ENCODE measurements at places on chromosomes 7 and 10.
A peak's percentile ranks its signal among the peaks of the same experiment; 100 is the strongest.

GRCh38 chr7:45033261-45033930 is 33.4 kb downstream of the CCM2 start:
- peak; percentile 35 for DNase-seq

DNA sequence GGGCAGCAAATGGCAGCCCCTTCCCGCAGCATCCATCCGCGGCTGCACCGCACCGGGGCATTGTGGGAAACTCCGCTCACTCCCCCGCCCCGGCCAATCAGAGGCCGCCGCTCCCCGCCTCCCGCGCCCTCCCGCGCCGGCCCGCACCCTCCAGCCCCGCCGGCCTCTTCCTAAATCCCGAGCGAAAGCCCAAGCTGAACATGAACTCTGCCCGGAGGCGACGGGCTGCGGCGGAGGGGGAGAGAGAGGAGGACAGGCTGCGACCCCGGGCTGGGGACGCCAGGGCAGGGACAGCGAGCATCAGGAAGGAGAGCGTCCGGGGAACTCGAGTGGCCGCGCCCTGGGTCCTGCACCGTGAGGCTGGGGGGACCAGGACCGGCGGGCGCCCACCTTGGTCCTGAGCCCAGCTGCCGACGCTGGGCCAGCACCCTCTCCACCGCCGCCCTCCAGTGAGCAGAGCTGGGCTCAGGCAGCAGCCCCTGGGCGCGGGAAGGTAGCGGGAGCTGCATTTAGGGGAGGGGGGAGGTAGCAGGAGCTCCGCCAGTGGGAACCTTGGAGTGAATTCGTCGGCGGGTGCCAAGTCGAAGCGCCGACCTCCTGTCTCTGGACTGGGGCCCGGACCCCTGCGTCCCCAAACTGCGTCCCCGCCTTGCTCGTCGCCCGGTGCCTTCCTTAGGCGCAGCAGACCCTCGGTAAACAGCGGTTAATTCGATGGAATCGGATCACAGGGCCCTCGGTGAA is at the start of gene DGKI:
Gene DGKI (minus strand): TSS at position 148 of the 741 bp plus-strand sequence.
- peak; percentile 23 for DNase-seq

DNA sequence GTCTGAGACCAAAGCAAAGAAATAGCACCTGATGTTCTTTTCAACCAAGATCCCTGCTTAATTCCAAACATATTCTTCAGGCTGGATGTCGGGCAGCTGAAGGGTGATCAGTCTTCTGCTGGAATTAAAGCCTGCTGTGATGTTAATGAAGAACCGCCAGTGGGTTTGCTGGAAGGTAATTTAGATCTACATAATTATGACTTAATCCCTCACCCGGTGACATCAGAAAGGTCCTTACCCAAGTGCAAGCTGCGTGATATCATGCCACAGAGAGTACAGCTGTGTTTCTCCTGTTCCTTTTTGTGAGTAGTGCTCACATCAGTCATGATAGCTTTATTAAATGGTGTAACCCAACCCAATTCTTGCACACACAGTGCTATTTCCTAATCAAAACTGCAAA is 29.1 kb upstream of the LRGUK start:
- DNase-seq, result no peak

- DNase-seq, result peak; percentile 39
These were observed 2.7 kb downstream of the ZNF503 start for GRCh38 chr10:75398692-75399460.

- DNase-seq, result no peak
These were observed 666.0 kb upstream of the COBL start for GRCh38 chr7:51982653-51983052.

- DNase-seq, result no peak
These were observed 122.1 kb downstream of the GRID1 start for GRCh38 chr10:86244297-86245014.

DNA sequence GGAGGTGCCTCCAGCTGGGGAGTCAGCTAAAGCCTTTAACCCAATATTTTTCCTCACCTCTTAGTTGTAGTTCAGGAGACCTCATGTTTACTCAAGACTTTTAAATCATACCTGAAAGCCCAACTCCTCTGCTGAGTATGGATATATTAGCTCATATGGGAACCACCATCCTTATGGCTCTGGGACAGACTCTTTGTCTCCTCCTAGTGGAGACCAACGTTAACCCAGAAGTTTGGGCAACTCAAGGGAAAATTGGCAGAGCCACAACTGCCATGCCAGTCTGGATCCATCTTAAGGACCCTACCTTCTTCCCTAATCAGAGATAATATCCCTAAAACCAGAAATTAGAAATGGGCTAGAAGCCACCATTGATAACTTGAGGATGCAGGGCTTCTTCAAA is 80.8 kb downstream of the TMEM106B start:
- DNase-seq, result no peak

DNA sequence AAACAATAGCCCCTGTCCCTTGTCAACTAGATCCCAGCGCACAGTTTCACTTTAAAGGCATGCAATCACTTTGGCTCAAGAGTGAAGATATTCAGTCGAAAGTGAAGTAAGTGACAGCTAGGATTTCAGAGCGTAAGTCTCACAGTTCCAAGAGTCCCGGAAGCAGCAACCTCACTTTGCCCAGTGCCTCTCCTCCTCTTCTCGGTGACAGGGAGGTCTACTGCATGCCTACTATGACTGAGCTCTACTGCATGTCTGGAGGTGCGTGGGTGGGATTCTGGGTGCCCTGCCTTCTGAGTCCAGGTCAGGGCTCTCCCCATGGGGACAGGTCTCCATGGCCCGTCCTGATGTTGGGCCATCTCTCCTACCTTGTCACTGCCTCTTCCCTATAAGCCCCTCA is 17.0 kb downstream of the PRKCQ start:
- no peak for DNase-seq

DNA sequence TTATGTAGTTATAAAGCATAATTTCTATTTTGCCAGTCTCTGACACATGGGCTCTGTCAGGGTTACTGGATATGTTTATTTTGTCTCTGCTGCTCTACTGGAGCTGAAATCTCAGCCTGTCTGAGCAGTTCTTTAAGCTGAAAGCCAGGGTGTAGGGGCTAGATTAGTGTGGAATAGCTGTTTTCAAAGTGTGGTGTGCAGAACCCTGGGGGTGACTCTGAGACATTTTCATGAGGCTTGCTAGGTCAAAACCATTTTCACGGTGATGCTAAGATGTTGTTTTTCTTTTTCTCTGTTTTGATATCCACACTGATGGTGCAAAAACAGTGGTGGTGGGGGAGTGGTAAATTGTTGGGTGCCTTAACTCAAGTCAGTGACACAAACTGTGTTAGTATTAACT is 45.5 kb downstream of the CREM start:
- DNase-seq, result no peak

DNA sequence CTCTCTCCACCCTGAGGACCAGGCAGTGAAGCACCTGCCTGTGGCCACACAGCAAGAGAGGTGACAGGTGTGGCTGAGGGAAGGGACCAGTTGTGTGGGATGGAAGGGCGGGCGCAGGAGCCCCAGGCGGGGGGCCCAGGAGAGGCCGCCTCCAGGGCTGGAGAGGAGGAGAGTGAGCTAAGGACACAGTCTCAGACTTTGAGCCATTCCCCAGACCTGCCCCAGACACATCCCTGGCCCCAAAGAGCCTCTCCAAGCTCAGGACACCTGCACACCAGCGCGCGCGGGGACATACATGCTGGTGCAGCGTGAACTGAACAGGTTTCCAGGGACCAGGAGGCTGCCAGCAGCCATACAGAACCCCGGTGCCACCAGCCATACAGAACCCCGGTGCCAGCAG is 237.3 kb downstream of the MAD1L1 start:
- no peak for DNase-seq

DNA sequence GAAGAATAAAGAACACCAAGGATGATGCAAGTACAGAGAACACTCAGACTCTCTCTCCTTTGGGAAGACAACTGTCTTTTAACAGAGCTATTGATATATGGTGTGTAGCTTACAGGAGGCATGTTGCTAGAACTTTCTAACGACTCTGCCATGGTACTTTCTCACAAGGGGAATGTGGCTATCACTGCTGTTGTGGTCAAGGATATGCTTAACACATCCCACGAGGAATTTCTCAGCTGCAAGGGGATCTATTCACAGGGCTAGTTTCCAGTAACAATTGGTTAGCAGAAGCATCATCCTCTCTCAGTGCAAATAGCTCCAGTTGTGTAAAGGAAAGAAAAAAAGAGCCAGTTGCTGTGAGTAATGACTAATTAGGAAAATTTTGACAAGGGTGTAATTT is 826.0 kb downstream of the SORCS1 start:
- peak; percentile 89 for DNase-seq

GRCh38 chr7:156061689-156062255 is 249.5 kb upstream of the SHH start:
- DNase-seq, result no peak

DNA sequence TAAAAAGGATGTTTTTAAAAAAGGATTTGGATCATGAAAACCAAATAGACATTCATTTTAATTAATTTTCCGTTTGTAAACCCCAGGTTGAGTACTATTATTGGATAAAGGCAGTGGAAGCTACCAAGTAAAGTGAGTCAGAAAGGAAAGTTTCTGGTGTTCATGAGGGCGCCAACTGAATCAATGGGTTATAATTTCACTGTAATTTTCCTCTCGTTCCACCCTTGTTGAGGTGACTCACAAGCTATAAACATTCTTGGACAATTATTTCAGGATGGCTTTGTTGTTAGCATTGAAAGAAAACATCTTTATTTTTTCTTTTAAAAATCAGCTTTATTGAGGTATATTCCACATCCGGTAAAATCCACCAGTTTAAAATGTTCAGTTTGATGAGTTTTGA is 5.1 kb upstream of the FAM133B start:
- DNase-seq, result peak; percentile 58

DNA sequence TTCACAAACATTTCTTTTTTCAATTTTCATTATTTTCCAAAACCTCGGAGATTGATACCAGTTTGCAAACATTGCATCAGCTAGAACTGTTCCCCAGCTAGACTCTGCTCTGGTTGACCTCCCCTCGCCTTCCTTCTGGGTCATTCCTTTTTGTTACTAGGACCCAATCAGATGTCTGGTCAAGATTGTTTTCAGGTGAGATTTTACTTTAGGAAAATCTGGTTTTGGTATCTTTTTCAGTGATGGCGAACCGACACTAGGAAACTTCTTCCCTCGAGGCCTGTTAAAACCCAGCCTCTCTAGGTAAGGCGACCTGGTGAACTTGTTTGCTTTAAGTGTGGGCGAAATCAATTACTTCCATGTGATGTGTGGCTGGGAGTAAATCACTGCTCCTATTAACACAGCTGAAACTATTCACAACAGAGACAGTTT is 8.4 kb downstream of the PROSER2 start:
- peak; percentile 8 for DNase-seq

DNA sequence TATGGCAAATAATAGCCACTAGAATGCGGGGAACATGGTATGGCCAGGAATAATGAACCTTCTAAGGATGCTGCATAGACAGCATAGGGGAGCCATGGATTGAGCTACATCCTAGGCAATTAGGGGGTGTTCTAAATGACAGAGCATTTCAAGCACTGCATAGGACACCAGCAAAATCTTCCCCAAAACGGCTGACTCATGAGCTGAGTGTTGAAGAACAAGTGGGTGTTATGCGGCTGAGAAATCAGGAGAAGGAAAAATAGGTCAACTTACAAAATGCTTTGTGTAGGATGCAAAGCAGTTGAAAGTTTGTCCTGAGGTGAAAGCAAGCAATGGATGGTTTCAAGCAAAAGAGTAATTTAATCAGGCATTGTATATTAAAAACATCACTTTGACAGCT is 1023.5 kb upstream of the C7orf33 start:
- no peak for DNase-seq

DNA sequence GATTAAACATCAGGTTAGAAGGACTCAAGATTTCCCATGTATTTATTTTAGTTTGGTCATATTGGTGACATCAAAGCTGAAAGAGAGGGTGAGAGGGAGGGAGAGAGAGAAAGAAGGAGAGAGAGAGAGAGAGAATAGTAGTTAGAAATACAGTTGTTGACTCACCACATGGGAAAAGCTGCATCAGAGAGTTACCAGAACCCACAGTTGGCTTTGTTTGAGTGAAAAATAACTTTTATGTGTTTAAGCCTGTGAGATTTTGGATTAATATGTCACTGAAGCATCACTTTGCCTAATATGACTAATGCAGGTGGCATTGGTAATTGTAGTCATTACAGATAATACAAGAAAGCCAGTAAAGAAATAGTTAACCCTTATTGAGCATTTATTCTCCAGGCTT is 303.9 kb downstream of the REEP3 start:
- peak; percentile 28 for DNase-seq

DNA sequence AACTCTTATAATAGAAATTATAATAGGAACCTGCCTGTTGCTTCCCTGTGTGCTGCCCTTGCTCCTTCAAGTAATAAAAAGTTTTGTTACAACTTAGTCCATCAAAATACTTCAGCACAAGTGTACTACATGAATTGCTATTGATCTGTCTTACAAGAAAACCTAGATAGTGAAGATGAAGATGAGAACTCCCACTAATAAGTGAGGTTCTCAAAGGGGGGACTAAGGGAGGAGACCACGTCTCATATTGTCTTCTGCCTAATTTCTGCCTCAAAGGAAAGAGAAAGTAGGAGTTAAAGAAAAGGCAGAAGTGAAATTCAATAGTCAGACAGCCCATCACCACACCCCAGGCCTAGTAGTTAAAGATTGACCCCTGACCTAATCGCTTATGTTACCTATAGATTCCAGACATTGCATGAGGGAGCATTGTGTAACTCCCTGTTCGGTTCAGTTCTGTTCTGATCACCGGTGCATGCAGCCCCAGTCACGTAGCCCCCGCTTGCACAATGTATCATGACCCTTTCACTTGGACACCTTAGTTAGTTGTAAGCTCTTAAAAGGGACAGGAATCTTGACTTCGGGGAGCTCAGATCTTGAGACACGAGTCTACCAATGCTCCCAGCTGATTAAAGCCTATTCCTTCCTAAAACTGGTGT is 18.2 kb upstream of the CHST3 start:
- DNase-seq, result no peak

DNA sequence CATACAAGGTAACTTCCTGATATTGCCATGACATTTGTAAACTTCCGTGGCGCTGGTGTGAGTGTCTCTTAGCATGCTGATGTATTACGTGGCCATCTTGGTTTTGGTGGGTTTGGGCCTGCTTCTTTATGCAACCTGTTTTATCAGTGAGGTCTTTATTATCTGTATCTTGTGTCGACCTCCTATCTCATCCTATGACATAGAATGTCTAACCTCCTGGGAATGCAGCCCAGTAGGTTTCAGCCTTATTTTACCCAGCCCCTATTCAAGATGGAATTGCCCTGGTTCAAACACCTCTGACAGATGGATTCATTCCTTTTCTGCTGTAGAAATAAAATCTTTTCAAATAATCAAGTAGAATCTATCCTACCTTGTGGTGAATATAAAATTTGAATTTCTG is 23.0 kb upstream of the GPR141 start:
- no peak for DNase-seq

DNA sequence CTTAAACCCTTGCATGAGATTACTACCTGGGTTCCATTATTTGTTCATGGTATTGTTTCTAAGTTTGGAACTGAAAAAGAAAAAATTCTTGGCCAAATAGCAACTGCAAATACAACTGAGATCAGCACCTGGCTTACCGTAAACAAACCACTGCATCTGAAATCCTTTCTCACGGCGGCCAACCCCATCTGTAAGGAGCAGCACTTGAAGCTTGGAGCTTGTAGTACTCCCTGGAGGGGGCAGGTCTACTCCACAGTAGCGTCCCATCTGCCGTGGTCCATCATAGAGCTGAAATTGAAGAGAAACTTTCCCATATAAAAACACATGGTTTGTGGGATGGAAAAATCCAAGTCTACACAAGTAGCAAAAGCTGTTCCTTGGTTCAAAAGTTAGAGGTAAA is 109.9 kb downstream of the CUBN start:
- DNase-seq, result no peak

GRCh38 chr7:55472928-55473725 is 99.2 kb downstream of the VOPP1 start:
- no peak for DNase-seq

Data from fibroblast of skin of abdomen (primary cell).